Renal cortical epithelial cell (primary cell): ENCODE measurements at places on chromosomes 12 and 14.

- DNase-seq: no peak
These were observed 17.6 kb downstream of the SOAT2 start for GRCh38 chr12:53120685-53121525.

DNA sequence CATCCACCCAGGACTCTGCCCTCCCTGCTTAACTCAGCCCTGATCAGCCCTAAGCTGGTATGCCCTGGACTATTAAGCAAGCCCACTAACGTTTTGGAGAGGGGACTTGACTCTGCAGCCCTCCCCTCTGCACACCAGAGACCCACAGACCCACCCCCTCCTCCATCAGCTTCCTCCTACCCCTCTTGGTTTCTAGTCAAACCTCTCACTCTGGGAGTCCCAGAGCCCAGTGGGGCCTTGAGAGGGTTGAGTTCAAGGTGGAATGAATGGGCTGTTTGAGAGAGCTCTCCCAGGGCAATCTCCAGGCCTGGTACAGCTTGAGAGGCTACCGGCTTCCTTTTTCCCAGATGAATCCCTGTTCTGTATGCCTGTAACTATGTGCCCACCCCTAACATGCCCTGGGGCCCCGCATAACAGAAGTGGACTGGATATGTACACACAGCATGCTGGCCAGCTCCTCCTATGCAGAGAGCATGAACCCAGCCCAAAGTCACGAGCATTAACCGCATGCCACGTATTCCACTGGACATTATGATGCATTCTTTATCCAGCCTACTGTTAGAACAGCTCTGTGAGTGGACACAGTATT is 43.6 kb downstream of the IRF2BPL start:
- DNase-seq: peak; percentile 72

GRCh38 chr12:67415473-67415872 is 146.3 kb downstream of the CAND1 start:
- DNase-seq: peak; percentile 72

DNA sequence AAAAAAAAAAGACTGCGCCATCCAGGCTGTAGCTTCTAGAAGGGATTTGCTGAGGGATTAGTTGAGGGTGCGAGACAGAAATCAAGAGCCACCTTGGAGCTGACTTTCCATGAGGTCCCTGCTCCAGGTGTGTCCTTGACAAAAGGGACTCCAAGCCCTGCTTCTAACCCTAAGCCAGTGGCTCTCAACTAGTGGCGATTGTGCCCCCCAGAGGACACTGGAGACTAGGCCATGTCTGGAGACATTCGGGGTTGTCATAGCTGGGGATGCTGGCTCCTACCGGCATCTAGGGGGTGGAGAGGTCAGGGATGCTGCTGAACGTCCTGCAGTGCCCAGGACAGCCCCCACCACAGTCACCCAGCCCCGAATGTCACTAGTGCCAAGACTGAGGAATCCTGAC is 40.6 kb downstream of the SPRING1 start:
- DNase-seq: no peak

- DNase-seq: no peak
These were observed 1.2 kb downstream of the KRT82 start for GRCh38 chr12:52404951-52405350.

GRCh38 chr12:125922330-125922729 is 857.1 kb downstream of the AACS start:
- DNase-seq: no peak

DNA sequence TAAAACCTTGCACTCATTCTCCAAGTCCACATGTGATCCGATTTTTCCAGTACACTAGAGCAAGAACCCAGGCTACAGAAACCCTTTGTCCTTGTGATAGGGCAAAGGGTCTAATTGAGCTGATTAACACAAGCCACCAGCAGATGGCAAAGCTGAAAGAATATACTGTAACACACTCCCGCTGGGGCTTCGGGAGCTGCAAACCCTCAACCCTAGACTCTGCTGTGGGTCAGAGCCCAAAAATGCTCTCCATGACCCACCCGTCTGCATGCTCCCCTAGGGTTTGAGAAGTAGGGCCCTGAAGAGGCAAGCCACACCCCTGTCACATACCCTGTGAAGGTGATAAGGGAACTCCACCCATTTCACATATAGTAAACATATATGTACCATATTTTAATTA is 33.6 kb upstream of the PCNX1 start:
- DNase-seq: no peak

- no peak for DNase-seq
These were observed 4.5 kb upstream of the RPGRIP1 start for GRCh38 chr14:21275261-21275858.

- no peak for DNase-seq
These were observed 109.1 kb downstream of the VCPKMT start for GRCh38 chr14:50007123-50007903.

GRCh38 chr12:113537046-113537750 is 65.5 kb upstream of the LHX5 start:
- DNase-seq: no peak

GRCh38 chr14:64610049-64610746 is 60.4 kb downstream of the PPP1R36 start:
- no peak for DNase-seq

DNA sequence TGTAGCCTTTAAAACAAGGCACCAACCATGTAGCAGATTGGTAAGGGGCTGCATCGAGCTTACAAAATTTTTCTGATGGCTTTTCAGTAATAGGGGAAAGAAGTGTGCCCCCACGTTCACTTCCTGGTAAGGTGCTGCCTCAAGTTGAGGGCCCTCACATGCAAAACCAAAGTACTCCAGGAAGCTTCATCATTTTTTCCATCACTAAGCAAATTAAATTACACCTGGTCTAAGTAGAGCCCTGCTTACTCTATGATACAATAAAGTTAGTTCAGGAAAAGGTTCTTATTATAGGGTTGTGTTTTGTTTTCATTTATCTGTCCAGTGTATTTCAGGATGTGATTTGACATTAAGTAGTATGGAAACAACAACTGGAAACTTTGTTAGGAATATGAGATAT is 15.0 kb upstream of the AKAP5 start:
- DNase-seq: no peak

DNA sequence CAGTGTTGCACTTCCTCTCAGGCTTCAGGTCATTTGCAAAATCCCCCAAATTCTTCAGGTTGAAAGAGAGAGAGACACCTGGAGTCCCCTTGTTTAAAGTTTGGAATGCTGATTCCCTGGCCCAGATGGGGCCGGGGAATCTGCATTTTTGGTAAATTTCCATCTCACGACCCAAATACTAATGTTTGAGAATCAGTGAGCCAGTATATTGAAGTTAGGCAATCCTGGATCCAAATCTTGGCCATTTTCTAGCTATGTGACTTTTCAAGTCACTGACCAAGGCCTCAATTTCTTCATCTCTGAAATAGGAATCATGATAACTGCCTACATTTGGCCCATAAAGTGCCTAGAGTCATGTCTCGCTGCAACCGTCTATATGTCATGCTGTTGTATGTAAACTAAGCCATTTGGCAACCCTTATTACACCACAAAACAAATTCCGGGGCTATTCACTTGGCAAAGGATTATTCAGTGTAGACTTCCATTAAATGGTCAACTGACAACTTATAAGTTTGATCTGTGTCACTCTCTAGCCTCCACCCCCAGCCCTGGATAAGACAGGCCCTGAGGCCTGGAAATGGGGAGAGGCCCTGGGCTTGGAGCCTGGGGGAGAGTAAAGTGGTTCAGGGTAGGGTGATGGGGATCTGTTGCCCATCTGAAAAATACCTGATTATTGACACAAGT is 3.7 kb upstream of the ZFP36L1 start:
- DNase-seq: no peak

GRCh38 chr12:71270057-71270456 is 112.3 kb upstream of the TSPAN8 start:
- no peak for DNase-seq

- DNase-seq: no peak
These were observed 63.1 kb downstream of the C14orf132 start for GRCh38 chr14:96102081-96102856.

DNA sequence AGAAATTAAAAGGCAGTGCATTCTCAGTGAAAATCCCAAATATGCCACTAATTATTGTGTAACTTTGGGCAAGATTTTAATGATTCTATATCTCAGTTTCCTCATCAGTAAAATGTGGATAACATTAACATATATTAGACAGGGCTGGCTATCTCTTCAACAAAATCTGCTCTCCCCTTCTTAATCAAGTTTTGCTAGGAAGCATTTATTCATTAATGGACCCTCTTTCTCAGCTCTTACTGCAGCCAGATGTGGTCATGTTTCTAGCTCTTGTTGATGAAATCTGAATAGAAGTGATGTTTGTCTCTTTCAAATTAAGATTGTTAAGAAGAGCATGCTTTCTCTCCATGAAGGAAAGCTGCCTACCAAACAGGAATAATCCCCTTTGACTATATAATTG is 84.4 kb upstream of the PPFIA2 start:
- no peak for DNase-seq

- peak; percentile 51 for DNase-seq
These were observed 44.9 kb downstream of the SYNE2 start for GRCh38 chr14:63897721-63898163.

- DNase-seq: no peak
These were observed 57.1 kb downstream of the TRAFD1 start for GRCh38 chr12:112182499-112182898.

- DNase-seq: no peak
These were observed 10.4 kb downstream of the CFAP73 start for GRCh38 chr12:113159937-113160336.

DNA sequence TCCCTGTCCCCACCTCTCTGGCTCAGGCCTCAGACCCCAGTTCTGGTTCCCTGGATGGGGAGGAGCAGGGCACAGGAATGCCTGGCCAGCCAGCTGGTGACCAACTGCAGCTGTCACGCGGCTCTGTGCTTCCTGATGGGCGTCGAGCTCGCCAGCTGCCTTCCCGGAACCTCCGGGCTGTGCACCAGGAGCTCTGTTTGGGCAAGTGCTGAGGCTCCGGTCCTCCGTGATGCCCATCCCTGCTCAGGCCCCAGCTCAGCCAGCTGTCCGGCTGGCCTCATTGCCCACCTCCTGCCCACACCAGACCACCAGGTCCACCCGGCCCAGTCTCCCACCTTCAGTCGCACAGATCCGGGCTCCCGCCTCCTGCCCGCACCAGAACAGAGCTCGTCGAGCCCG is 4.8 kb downstream of the IFFO1 start:
- no peak for DNase-seq

DNA sequence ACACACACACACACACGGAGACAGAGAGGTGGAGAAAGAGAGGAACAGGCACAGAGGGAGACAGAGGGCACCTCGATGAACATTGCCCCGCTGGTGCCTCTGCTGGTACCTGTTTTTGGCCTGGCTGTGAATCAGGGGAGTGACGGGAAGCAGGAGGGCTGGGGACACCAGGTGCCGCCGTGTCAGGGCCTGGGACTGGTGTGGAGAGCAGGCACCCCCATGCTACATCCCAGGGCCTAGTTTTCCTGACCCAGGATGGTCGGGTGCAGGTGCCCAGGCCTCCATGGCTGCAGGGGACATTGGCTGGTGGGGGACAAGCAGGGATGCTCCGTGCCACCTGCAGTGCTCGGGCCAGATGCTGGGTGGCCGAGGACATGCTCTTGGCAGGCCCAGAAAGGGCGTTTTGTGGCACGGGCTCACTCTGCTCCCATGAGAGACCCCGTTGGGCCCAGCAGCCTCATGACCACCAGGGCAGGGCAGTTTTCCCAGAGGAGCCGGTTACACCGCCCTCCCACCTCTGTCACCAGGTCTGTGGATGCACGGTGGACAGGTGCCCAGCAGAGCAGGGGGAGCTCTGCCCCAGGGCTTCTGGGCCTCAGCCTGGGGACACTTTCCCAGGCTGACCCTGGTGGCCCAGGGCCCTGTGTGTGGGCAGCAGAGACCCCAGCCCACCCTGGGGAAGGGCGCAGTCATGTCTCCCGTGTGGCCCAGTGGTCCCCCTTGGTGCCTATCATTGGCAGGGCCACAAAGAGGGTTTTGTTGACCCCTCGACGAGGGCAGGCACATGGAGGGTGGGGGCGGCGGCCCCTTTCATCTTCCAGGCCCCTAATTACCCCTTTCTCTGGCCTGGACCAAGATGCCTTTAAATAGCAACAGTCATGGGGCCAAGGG is 207.5 kb upstream of the RTL1 start:
- no peak for DNase-seq

- DNase-seq: no peak
These were observed 58.1 kb downstream of the ACTN1 start for GRCh38 chr14:68921049-68921448.

GRCh38 chr12:118271770-118272417 is 100.8 kb downstream of the TAOK3 start:
- DNase-seq: peak; percentile 66

GRCh38 chr12:125015680-125016310 is 22.4 kb downstream of the BRI3BP start:
- DNase-seq: no peak

DNA sequence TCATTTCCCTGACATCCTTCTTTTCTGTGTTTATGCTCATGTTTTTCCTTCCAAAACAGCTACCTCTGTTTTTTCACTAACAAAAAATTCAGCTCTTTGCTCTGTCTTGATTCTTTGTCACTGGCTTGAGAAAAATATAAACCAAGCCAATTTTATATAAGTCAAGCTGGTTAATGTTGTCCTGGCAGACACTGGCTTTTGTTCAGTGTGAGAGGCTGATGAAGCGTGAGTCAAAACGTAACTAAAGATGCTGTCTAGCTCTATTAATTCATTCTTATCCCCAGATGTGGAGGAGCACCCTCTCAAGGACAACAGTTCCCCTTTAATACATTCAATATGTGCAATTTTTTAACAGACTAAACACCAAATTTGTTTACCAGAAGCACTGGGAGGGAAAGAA is 15.8 kb downstream of the TSPAN8 start:
- no peak for DNase-seq

DNA sequence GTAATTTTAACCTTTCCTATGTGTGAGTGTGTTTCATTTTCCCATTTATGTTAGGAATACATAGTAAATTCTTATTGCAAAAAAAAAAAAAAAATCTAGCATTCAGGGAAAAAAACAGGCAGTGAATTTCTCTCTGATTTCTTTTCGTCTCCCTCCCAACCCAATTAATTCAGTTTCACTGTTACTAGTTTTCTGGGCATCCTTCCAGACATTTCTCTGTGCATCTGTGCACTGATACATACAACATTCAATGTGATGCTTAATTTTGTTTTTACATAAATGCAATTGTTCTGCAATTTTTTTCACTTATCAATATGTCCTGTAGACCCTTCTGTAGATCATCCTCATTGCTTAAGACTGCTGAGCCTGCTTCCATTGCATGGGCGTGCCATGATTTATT is 694.3 kb upstream of the TBX3 start:
- no peak for DNase-seq

DNA sequence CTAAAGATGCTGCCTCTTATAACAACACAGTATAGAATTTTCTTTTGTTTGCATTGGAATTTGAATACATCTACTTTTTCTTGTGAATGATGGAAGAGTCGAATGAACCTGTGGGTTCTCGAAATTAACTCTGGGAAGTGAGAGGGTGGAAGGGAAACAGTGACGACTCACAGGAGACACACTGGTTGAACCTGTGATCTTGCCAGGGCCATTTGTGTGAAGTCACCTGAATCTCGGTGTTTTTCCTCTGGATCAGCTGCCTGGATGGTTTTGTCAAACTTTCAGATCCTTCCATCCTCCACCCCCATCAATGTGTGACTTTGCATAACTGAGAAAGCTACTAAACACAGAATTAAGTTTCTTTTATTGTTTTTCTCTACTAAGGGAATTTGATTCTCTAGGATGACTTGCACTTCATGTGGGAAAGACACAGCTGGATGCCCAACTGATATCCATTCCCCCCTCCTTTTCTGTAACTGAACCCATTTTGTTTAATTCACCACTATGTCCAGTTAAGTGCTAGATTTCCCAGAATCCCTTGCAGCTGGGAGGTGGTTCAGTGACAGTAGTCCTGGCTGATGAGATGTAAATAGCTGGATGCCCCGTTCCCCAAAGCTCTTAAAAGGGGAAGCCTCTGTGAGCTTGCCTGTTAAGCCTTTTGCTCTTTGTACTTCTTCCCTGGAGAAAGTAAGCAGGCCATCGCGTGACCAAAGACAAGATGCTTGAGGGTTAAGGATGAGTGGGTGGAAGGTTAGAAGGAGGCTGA is 6.3 kb downstream of the PPFIBP1 start:
- peak; percentile 73 for DNase-seq
